Skeletal muscle cell (primary cell): ENCODE measurements at places on chromosomes 13 and 19.

DNA sequence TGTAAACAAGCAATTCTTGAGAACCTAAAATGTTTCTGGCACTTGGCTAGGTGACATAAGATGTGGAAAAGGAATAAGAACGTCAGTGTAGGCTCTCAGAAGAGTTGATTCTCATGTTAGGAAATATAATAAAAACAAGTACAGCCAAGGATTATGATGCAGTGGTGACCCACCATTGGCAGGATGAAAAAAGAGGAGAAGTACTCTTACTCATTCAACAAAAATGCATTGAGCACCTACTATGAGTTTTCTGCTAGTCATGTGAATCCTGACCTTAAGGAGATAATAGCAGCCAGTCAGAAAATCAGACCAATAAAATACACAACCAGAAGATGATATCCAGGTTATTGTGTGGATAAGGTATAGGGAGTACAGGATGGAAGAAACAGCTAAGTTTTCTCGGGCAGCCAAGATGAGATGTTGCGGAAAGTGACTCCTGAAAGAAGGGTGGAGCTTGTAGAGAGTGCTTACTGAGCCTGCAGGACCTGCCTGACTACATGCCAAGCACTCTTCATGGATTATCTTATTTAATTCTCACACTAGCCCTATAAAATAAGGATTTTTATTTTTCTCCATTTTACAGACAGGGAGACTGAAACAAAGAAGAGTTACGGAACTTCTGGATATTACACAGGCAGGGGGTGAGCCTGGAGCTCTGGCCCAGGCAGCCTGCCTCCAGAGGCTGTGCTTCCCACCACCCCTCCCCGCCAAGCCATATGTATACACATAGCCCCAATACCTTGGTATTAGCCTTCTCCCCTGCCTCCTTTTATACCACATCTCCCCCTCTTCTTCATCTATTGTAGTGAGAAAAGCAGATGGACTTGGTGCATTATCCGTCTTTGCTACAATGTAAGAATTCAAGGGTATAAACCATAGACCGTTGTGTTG is 58.0 kb downstream of the TGDS start:
- DNase-seq: no peak

- no peak for DNase-seq
Observed at GRCh38 chr19:39676004-39676403, 20.3 kb downstream of the LGALS16 start.

DNA sequence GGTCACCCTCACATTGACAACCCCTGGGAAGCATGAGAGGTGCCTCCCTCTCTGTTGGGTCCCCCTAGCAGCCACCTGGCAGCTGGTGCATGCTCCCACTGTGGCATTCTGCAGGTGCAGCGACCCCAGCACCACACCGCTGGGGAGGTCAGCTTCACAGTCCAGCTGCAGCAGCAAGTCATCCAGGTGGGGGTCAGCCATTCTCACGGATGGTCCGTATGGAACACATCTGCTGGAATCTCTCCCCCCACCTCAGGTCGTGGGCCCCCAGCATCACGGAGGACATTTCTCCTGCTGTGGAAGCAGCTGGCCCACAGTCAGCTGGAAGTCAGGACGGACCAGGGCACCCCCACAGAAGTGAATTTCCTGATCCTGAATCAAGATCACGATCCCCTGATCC is 201.3 kb downstream of the COG6 start:
- no peak for DNase-seq

DNA sequence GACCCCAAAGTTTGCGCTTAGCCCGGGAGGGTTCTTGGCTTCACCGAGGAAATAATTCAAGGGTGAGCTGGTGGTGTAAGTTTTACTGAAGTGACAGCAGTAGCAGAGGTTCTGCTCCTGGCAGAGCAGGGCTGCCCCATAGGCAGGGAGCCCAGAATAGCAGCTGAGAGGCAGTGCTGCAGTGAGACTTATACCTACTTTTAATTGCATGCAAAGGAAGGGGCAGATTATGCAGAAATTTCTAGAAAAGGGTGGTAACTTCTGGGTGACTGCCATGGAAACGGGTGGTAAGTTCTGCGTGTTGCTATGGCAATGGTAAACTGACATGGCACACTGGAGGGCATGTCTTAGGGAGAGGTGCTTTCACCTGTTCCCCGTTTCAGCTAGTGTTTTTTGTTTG is 17.5 kb upstream of the CAMSAP3 start:
- no peak for DNase-seq

DNA sequence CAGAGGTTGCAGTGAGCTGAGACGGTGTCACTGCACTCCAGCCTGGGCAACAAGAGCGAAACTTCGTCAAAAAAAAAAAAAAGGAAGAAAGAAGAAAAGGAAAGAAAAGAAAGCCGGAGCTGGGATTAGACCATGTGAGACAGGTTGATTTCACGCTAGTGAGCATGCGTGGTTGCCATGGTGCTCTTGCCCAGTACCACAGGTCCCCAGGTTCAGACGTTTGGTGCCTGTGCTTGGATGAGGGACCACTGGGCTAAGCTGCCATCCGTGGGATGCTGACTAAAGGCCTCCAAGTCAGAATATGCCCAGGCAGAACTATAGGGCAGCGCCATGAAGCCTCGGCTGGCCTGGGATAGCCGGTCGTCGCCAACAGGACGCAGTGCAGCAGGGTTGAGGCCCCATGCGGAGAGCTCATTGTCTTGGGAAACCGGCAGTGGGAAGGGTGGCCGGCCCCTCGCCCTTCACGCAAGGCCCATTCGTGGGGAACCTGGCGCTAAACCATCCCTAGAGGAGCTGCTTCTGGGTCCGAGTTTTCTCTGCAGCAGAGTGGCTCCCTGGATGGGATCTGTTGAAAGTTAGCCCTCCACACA is 7.2 kb upstream of the TEX101 start:
- DNase-seq: no peak

DNA sequence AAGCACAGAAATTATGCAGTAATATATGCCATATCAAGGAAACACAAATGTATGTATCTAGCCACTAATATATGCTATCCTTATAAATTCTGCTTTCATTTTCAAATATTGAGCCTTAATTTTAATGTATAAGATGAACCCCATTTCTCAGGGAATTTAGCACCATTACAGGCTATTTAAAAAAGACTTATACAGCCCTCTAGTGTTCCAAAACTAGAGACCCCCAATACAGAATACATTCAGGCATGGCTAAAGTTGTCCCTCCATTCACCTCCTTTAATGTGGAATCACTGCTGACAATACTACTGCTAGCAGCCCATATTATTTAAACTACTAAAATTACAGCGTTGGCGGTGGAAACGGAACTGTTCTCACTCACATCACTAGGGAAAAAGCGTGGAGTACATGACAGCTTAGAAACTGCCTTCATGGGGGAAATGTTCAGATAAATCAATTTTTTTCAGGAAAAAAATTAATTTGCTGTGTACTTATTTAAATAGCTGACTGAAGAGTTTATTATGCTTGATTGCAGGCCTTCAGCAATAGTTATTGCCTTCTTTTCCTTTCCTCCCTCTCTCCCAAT is 541.0 kb downstream of the PCDH9 start:
- no peak for DNase-seq

GRCh38 chr13:100514788-100515409 is 73.7 kb downstream of the GGACT start:
- DNase-seq: no peak

- no peak for DNase-seq
Observed at GRCh38 chr19:5935473-5936291, 21.6 kb downstream of the CAPS start.

GRCh38 chr19:49855676-49856573 is 5.0 kb downstream of the PTOV1 start:
- no peak for DNase-seq
